ENCODE measurements at places on chromosomes 11 and 22.

- DNase-seq, result no peak
Measured at GRCh38 chr22:20299746-20300136, 20.1 kb downstream of the DGCR6L start.

DNA sequence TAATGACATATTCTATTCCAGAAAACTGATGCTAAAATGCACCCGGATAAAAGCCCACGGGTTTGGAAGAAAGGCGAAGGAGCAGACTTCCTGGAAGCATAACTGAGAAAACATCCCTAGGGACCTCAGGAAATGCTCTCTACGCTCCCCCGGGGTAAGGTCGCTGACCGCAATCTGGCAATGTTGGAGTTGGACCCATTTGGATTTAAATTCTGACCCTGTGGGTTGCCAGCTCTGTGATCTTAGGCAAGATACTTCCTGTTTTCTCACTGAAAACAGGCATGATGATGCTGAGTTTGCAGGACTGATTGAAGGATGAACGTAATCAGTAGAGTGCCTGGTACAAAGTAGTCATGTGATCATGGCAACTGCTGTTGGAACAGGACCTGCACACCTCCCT is 1054.0 kb downstream of the NTM start:
- DNase-seq, result no peak

DNA sequence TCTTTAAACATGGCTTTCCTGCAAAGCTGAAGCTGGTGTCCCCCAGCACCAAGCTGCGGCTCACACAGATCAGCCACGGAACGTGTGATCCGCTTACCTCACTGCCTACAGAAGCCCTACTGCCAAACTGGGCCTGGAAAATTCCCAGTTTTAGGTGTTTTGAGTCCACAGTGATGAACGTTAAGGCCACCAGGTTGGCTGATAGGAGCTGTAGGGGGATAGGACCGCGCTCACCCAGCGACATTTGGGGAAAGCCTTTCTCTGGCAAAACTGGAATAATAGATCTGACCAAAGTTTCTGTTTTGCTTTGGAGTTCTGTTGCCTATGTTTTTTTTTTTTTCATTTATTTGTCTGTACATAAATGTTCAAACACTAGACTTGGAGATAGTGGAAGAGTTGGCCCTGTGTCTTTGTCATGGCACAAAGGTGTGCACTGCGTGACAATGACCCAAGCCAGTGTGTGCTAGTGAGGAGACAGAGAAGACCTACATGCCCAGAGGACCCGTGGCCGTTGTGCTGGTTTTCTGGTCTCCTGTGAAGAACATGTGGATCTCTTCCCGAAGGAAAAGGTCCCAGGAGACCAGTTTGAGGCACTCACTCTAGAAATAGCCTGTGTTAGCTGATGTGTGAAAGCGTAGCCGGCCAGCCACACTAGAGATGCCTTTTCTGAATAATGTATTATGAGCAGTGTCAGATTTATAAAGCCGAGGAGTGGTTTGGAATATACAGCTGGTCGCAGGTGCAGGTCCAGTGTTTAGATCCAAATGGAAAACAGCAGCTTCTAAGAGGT is 15.0 kb downstream of the ASPHD2 start:
- DNase-seq, result no peak

- peak; percentile 70 for DNase-seq
Measured at GRCh38 chr11:63845303-63845702, 6.4 kb downstream of the MARK2 start.

DNA sequence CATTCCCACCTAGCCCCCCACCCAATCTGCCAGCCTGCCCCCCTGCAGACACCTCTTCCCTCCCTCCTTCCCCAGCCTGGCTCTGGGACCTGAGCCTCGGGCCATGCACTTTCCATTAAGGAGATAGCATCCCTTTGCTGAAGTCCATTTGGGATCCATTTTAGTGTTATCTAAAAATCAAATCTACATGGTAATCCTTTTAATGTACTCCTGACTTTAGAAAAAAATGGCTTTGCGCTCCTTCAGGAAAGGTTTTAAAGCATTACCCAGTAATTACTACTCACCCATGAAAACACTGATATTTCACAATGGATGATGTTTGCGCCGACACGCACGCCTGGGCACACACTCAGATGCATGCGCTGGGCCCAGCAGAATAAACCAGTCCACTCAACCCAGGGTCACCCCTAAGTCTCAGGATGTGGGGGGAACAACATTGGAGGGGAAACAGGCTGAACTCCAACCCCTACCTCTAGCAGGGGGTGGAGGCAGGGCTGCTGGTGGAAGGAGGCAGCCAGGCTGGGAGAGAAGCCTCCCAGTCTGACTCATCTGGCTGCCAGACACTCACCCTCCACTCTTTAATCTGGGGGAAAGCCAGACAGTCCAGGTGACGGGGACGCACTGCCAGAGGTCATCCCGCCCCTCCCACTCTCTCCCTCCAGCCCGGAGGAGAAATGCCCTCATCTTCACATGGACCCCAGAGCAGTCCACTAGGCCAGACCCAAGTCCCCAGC is 29.8 kb downstream of the LMO1 start:
- peak; percentile 12 for DNase-seq

- no peak for DNase-seq
Measured at GRCh38 chr11:67648140-67648795, 2.3 kb downstream of the ACY3 start.

DNA sequence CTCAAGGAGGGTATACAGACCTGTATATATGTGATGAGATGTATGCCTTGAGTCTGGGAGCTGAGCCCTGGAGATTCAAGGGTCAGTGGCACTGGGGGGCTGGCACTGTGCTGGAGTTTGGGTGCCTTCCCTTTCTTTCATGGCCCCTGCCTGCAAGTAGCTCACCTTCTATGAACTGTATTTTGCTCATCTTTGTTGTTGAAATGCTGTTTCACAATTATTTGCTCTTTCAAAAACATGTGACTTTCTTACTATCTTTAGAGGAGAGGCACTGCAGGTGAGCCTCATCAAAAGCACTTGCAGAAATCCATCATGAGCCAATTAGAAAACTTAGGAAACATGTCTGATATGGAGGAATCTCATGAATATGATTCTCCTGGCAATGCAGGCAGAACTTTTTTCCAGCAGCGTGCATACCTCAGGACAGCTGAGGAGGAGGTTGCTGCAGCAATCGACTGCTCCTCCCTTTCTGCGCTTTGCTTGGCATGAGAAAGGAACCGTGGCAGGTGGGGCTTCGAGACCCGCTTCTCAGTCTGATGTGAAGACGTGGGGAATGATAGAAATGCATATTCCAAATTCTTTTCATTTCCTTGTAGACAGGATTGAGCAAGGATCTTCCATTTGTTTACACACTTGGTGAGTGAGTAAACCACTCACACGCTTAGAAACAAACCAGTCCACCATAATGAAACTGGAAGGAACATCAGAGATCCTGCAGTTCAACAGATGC is 178.4 kb upstream of the E2F8 start:
- DNase-seq, result peak; percentile 91

DNA sequence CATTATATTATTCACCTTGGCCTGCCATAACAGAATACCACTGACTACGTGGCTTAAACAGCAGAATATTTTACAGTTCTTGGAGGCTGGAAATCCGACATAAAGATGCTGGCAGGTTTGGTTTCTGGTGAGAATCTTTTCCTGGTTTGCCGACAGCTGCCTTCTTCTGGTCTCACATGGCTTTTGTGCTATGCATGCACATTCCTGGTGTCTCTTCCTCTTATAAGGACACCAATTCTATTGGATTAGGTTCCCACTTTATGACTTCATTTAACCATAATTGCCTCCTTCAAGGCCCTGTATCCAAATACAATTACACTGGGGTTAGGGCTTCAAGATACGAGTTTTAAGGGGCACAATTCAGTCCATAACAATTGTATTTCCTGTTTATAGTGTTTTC is 17.1 kb downstream of the RNF214 start:
- DNase-seq, result no peak

DNA sequence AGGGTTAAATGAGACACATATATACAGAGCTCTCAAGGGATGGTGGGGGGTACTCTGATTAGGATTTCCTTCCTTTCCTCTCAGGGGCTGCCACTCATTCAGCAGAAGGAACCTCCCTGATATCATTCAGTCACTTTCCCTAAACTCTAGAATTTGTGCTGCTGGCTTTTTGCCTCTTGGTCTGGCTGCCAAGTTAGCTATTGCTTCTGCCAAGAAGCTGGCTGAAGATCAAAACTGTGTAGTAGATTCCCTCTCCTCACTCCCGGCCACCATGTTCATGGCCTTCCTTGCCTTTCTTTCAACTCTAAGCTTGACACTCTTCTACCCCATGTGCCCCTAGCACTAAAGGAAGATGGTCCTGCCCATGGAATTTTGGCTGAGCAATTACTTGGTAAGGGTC is 18.7 kb downstream of the SLC6A5 start:
- no peak for DNase-seq

DNA sequence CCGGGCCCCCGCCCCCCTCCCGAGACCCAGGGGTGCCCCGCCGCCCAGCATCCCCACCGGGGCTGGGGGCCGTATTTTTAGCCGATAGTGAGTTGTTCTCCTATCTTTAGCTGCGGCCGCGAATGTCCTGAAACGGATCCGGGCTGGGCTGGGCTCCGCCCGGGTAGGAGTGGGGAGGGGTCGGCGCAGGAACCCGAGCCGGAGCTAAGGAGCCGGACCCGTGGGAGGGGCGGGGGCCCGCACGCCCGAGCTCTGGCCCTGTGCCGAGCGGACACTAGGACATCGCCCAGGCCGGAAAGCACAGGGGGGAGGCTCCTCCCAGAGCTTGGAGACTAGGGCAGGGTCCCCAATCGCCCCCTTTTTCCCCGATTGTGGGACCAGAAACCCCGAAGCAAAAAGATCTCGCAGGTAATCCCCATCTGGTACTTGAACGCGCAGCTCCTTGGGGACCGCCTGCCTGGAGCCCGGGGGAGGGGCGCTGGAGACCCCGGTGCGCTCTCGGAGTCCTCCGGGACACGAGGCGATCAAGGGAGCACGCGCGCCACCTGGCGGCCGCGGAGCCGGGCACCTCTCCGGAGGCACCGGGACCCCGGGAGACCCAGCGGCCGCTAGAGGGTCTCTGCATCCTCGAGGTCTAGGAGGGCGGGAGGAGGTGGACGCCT is 669 bp downstream of the CDC42EP2 start:
- DNase-seq, result peak; percentile 75

- DNase-seq, result no peak
Measured at GRCh38 chr11:130583801-130584211, 135.4 kb downstream of the ADAMTS15 start.

DNA sequence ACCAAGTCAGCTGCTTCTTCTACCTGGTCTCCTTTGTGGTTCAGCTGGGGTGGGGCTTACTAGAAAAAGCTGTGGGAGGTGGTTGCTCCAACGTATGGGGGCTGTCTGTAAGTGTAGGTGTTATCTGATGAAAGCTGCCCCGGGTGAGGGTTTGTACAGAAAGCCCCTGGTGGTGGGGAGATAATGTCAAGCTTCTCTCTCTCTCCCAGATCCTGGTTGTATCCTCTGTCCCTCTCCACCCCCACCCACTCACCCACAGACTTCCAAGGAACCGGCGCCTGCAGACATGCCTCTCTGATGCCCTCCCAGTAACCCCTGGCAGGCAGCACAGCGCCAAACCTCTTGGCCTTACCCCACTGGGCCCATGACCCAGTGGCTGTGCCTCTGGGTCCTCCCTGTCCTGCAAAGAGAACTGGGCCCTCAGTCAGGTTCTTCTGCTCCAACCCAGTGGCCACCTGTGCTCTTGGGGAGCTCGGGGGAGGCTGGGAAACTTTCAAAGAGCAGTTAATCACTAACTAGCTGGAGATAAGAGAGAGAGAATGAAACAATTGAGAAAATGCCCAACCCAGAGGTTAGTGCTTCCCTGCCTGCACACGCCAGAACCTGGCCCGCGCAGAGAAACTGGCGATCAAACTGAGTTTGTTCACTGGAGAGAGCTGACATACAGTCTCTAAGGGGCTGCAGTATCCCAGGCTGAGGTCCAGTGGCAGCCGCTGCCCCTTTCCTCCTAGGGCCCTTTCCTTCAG is 20.4 kb upstream of the EHF start:
- DNase-seq, result no peak

DNA sequence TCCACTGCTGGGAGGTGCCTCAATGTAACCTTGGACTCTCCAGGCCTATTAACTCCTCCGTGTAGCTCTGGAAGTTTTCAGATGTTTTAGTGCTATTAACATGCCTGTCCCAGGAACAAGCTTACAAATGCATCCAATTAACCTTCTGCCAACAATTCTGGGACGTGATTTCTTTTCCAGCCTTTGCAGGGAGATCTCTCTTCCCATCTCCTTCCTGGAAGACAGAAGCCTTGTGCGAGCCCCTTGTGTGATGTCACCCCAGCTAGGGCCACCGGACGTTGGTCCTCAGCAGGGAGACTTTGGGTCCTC is 47.7 kb upstream of the SYT7 start:
- no peak for DNase-seq

DNA sequence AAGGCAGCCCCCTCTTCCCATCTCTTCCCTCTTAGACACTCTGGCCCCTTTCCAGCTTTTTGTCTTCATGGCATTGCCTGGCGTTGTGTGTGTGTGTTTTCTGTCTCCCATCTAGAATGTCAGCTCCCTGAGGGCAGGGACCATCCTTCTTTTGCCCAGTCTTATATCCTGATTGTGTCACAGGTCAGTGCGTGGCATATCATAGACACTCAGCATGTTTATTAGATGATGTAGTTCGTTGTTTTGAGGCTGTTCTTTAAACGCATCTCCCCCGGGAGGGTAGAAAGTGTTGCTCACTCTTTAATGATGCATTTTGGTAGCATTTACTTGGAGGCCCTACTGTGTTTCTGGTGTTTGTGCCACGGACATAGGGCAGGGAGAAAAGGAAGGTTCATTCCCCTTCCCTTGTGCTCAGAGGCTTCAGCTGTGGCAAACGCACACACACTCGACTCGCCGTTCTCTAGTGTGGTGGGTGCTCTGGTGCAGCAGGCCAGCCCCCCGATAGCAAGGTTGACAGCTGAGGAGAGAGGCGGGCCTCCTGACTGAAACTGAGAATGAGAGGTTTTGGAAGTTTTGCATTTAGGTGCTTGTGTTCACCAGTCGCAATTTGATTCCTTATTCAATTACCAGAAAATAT is 60.2 kb downstream of the TNRC6B start:
- DNase-seq, result no peak

GRCh38 chr11:95269036-95269819 is 38.2 kb upstream of the SESN3 start:
- no peak for DNase-seq

GRCh38 chr11:61955422-61956135 is 5.4 kb downstream of the BEST1 start:
- DNase-seq, result peak; percentile 21

DNA sequence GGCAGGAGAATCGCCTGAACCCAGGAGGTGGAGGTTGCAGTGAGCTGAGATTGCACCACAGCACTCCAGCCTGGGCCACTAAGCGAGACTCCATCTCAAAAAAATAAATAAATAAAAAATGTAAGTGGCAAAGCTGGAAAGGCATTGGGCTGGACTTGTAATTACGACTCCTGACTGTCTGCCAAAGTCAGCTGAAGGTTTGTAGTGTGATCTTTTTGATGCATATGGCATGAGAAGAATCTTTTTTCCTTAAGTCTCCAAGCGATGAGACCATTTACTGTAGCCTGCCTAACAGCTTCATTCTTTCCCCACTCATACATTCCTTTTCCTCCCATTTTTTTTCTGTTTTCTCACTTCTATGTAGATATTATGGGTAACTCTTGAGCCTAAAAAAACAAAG is 24.8 kb downstream of the CTNND1 start:
- peak; percentile 64 for DNase-seq
